Regular cardiac myocyte (primary cell): ENCODE measurements at places on chromosomes 7 and 10. TPM values are rescaled to one million over a fixed set of nuclear protein-coding genes. Genes with fewer than 3 reads are reported as not detected.

IFIT2 gene
- 12.3 and 22.8 TPM in 2 replicates for total RNA-seq

TCF7L2 gene
- total RNA-seq: 1.2 and 1.7 TPM in 2 replicates

MSMB gene
- not detected in 2 replicates for total RNA-seq

FBXL13 gene
- total RNA-seq: 0.96 and 3.7 TPM in 2 replicates

CPEB3 gene
- 0.77 and 0.85 TPM in 2 replicates for total RNA-seq

GNAT3 gene
- total RNA-seq: 0.28 and 0.58 TPM in 2 replicates

GPR37 gene
- total RNA-seq: not detected in 2 replicates

BTBD16 gene
- total RNA-seq: under 0.01 TPM in 1 of 2 replicates, not detected in the other

TEX36 gene
- not detected in 2 replicates for total RNA-seq

MYH16 gene
- total RNA-seq: under 0.01 TPM in 1 of 2 replicates, not detected in the other

ADRB1 gene
- total RNA-seq: under 0.01 TPM in 2 replicates

LIPJ gene
- not detected in 2 replicates for total RNA-seq

CALML3 gene
- total RNA-seq: not detected in 2 replicates

SHOC2 gene
- total RNA-seq: 52.0 and 69.1 TPM in 2 replicates

JCAD gene
- 7.1 and 9.9 TPM in 2 replicates for total RNA-seq

ERV3-1 gene
- total RNA-seq: 8.6 and 22.3 TPM in 2 replicates

FRMPD2 gene
- total RNA-seq: not detected in 2 replicates

NOS3 gene
- 1.1 and 5.8 TPM in 2 replicates for total RNA-seq

TUBAL3 gene
- total RNA-seq: under 0.01 TPM in 1 of 2 replicates, not detected in the other

DOCK1 gene
- 56.9 and 77.5 TPM in 2 replicates for total RNA-seq

ANXA11 gene
- 33.0 and 55.6 TPM in 2 replicates for total RNA-seq

DRGX gene
- total RNA-seq: not detected in 2 replicates

CALCR gene
- not detected in 2 replicates for total RNA-seq

HOXA10 gene
- total RNA-seq: not detected in 2 replicates

THSD7A gene
- total RNA-seq: 0.56 and 0.58 TPM in 2 replicates

FIS1 gene
- 192 and 275 TPM in 2 replicates for total RNA-seq

FKBP6 gene
- total RNA-seq: not detected in 2 replicates

AOAH gene
- not detected in 2 replicates for total RNA-seq

MACROH2A2 gene
- total RNA-seq: 2.9 and 7.9 TPM in 2 replicates

FAM237B gene
- under 0.01 TPM in 1 of 2 replicates, not detected in the other for total RNA-seq

FAM180A gene
- 3.1 and 21.5 TPM in 2 replicates for total RNA-seq

SSC4D gene
- 0.77 and 1.4 TPM in 2 replicates for total RNA-seq

NDUFA5 gene
- 34.3 and 35.0 TPM in 2 replicates for total RNA-seq

IFIT1B gene
- not detected in 2 replicates for total RNA-seq

PON1 gene
- not detected in 2 replicates for total RNA-seq

SLC13A4 gene
- under 0.01 TPM in 1 of 2 replicates, not detected in the other for total RNA-seq

DDIT4 gene
- 429 and 1,067 TPM in 2 replicates for total RNA-seq

CTBP2 gene
- total RNA-seq: 59.5 and 70.2 TPM in 2 replicates

ARHGAP22 gene
- 70.2 and 156 TPM in 2 replicates for total RNA-seq

OR13A1 gene
- not detected in 2 replicates for total RNA-seq

AZGP1 gene
- not detected in 2 replicates for total RNA-seq

PPIF gene
- 31.3 and 40.8 TPM in 2 replicates for total RNA-seq

NPFFR1 gene
- total RNA-seq: under 0.01 TPM in 1 of 2 replicates, not detected in the other

GRID2IP gene
- under 0.01 TPM in 1 of 2 replicates, not detected in the other for total RNA-seq

PPP1R17 gene
- not detected in 2 replicates for total RNA-seq

FAM25C gene
- not detected in 2 replicates for total RNA-seq

HYAL4 gene
- not detected in 2 replicates for total RNA-seq

SYT15 gene
- total RNA-seq: under 0.01 TPM in 1 of 2 replicates, not detected in the other

PRLHR gene
- total RNA-seq: not detected in 2 replicates

CCZ1B gene
- total RNA-seq: 27.0 and 30.7 TPM in 2 replicates

NRG3 gene
- total RNA-seq: under 0.01 and 0.19 TPM in 2 replicates

PDZD7 gene
- 1.3 and 3.1 TPM in 2 replicates for total RNA-seq

CRYGN gene
- 0.56 TPM in 1 of 2 replicates, not detected in the other for total RNA-seq

NPY4R2 gene
- total RNA-seq: 0.19 and 0.28 TPM in 2 replicates

MASTL gene
- total RNA-seq: 10.4 and 20.7 TPM in 2 replicates

RPEL1 gene
- total RNA-seq: under 0.01 and 0.19 TPM in 2 replicates

ARID5B gene
- 18.6 and 40.3 TPM in 2 replicates for total RNA-seq

EBLN1 gene
- total RNA-seq: not detected in 2 replicates
